Right hindlimb (tissue), 1 donor: ENCODE measurements at places on chromosomes 4 and X.

- no peak for DNase-seq
Measured at GRCh38 chr4:104532677-104533076, 38.0 kb upstream of the CXXC4 start.

DNA sequence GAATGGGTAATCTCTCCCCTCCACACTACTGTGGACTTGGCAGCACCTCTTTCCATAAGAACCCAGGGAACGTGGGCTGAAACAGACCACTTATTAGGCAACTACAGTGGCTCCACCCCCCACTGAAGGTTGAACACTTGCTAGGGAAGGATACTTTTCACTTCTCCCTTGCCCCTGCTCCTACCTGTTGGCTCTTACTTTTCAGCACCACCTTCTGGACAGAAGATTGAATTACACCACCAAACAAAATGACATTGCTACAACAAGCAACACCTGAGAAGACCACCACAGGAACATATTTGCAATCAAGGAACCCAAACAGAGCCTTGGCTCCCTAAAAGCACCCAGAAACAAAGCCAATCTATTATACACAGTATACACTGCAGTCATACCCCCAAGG is 132.1 kb upstream of the CXCL13 start:
- no peak for DNase-seq

GRCh38 chr4:53899586-53900270 is 164.7 kb downstream of the CHIC2 start:
- DNase-seq = peak; percentile 42

GRCh38 chr4:153036931-153037482 is 100.9 kb downstream of the FHDC1 start:
- no peak for DNase-seq

DNA sequence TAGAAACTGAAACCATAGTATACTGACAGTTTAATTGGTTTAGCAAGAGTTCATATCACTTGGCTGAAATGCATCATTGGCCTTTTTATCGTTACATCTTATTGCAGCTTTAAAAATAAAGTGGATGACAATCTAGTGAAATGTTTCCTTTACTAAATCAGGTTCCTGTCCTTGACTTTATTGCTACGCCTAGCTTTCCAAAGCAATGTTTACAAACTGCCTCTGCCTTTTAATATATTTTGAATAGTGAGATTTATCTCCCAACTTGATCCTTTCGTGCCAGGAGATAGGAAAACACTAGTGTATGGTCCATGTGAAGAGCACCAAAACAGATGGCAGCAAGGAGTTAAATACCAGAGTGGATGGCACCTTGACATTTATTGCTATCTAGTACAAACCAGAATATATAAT is 67.0 kb downstream of the GPC3 start:
- no peak for DNase-seq

GRCh38 chrX:136694431-136695087 is 46.6 kb downstream of the CD40LG start:
- no peak for DNase-seq

DNA sequence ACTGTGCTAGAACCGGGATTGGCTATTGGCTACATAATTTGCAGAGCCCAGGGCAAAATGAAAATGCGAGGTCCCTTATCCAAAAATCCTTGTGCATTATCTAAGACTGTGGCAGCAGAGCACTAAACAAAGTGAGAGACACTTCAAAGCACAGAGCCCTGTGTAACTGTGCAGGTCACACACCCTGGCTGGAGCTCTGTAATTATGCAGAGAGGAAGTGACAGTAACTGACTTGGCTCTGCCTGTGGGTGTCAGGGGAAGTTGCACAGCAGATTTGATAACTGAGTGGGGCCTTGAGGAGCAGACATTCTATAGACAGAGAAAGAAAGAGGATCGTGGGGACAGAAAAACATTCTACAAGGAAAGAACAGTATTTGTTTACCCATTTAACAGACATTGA is 173.5 kb upstream of the FMR1 start:
- DNase-seq = no peak

GRCh38 chrX:96846841-96847240 is 36.9 kb upstream of the RPA4 start:
- no peak for DNase-seq
